ENCODE measurements at places on chromosomes 5 and 9.

DNA sequence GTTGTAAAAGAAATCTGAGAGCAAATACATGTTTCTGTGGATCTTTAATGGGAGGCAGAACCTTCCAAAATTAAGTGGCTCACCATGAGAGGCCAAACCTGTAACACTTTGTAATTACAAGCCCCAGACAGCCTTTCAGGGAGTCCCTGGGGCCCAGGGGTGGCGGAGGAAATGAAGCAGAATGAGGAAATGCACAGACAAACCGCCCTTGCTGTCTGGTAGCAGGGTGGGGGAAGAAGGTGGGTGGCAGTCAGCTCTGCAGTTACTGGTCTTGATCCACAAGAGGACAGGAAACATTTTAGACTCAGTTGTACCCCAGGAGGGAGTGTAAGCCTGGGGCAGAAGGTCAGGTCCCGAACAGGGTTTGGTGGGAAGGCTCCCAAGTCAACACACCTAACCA lies 6.5 kb downstream of the ARL14EPL start:
- DNase-seq: peak; percentile 67

DNA sequence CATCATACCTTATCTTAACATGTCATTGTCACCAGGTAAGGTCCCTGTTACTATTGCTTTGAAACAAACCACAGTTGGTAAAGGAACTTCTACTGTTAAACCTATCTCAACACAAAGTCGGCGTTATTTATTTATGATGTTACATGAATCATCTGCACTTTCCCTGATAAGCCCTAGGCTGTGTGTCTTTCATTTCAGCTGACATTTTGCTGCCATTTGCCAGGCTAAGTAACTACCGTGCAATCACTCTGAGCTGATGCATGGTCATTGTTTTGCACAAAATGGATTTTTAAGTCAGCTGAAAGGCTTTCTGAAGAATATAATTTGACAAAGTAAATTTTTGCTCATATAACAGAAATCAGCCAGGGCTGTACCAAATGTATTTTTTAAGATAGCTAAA lies 546.5 kb downstream of the ZNF608 start:
- peak; percentile 40 for DNase-seq

GRCh38 chr5:38529955-38530646 lies 26.3 kb downstream of the LIFR start:
- no peak for DNase-seq

DNA sequence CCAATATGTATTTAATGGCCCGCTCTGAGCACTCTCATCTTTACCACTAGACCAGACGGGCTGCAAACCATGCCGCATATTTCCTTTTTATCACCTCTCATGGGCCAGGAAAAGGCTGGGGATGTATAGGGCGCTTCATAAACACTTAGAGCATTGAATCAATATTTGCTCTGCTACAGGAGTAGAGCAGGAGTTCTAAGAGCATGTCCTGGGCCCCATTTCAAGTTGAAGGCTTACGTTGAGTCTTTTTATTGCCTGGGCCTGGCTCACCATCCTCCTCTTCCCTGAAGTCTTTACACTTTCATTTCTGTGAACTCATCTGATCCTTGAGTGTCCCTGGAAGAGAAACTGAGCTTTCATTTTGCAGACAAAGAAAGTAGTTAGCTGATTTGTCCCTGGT lies 112.4 kb downstream of the FSTL4 start:
- no peak for DNase-seq

DNA sequence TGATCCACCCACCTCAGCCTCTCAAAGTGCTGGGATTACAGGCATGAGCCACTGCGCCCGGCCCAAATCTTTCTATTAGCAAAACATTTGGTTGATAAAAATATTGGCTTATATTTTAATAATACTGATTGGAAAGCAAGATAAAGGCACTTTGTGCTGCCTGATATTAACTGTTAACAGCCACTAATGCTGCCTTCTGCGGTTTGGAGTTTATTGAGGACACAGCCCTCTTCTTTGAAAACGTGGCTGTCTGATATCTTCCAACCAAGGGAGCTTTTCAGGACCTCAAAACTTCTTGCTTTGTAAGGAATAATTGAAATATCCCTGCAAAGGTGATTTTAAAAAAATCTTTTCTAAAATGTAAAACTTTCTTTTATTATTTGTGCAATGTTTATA lies 94.0 kb downstream of the IQGAP2 start:
- DNase-seq: peak; percentile 40

GRCh38 chr5:138053554-138053953 lies 20.7 kb upstream of the FAM13B start:
- DNase-seq: no peak

DNA sequence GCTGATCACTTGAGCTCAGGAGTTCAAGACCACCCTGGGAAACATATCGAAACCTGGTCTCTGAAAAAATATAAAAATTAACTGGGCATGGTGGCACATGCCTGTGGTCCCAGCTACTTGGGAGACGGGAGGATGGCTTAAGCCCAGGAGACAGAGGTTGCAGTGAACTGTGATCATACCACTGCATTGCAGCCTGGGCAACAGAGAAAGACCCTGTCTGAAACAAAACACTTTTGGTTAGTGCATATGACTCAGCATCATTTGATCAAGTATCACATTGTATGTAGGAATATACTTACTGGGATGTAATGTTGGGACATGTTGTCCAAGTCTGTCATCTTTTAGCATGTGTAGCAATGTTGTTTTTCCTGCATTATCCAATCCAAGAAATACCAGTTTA lies 12.0 kb downstream of the SAR1B start:
- no peak for DNase-seq

- no peak for DNase-seq
Observed at GRCh38 chr9:16289639-16290038, 580.8 kb downstream of the BNC2 start.

DNA sequence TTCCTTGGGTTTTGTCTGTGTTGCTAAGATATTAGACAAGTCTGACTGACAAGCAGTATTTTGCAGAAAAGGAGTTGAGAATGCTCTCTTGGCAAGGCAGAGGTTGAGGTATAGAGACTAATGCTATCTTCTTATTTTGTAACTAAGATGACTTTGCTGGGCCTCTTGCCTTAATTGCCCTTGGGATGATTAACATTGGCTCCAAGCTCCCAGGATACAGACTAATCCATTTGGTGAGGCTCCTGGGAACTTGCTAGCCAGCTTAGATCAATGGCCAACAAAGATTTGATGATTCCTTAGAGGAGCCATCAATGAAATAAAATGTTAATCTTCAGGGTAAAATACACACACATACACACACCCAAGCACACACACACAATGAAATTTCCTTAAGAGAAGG lies 28.7 kb upstream of the AP3B1 start:
- DNase-seq: no peak

DNA sequence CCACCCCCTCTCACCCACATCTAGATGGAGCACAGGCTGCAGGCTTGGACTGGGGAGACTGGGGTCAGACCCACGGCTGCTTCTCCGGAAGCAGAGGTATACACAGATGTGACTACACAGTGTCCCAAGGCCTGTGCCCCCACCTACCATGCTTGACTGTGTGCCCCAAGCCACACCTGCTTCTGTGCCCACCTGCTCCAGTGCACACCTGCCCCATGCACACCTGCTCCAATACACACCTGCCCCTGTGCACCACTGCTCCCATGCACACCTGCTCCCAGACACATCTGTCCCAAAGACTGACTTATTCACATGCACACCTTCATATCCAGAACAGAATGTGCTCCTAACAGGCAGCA lies 5.5 kb upstream of the COL5A1 start:
- no peak for DNase-seq

DNA sequence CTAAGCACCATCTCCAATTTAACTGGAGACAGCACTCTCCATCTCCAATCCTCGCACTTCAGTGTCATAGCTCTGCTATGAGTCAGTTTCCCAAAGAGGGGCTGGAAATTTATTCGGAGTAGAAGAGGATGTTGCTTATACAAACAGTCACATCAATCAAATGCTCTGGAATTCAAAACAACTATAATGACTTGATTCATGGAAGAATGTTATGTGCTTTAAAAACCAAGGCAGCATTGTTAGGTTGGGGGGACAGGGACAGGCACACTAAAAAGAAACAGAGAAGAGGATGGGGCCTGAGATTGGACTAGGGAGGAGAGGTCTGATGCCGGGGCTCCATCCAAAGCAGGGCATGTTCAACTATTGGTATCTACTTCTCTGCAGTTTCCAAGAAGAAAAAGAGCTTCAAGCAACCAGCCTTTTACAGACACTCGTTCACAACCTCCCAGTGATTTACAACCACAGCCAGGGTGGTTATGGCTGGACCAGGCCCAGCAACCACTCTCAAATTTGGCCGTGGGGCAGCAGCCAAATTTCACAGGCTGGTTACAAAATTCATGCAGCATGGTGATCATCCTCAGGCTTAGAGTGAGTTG lies 117.5 kb upstream of the ZNF366 start:
- DNase-seq: no peak

GRCh38 chr5:59062986-59063683 lies 480.3 kb downstream of the RAB3C start:
- no peak for DNase-seq

DNA sequence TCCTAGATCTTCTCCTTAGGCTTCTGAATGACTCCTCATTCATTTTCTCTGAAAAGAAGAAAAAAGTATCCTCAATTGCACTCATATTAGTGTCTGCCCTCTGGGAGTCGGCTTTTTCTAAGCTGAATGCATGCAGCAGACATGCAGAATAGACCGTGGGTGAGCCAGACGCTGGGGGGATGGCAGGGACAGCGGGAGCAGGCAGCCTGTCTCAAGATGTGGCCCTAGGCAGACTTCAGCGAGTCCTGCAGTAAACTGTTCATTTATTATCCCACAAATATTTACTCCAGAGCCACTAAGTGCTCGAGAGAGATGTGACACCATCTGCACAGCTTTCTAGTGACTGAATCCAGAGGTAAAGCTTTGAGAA lies 164.9 kb upstream of the RAI14 start:
- no peak for DNase-seq

DNA sequence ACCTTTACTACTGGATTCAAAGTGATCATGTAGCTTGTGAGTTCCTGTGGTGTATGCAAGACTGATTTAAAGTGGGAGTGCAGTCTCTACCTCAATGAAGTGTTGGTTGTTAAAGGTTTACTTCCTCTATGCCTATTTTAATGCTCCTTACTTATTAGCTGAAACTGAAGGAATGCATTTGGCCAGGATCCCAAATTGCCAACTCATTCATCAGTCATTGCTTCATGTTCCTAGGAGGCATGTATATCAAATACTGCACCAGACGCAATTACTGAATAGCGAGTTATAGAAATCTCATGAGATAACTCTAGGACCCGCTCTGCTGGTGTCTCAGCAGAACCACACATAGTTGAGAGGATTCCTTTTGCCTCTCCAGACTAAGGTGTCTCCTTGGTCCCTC lies 143.0 kb upstream of the RPS23 start:
- no peak for DNase-seq

DNA sequence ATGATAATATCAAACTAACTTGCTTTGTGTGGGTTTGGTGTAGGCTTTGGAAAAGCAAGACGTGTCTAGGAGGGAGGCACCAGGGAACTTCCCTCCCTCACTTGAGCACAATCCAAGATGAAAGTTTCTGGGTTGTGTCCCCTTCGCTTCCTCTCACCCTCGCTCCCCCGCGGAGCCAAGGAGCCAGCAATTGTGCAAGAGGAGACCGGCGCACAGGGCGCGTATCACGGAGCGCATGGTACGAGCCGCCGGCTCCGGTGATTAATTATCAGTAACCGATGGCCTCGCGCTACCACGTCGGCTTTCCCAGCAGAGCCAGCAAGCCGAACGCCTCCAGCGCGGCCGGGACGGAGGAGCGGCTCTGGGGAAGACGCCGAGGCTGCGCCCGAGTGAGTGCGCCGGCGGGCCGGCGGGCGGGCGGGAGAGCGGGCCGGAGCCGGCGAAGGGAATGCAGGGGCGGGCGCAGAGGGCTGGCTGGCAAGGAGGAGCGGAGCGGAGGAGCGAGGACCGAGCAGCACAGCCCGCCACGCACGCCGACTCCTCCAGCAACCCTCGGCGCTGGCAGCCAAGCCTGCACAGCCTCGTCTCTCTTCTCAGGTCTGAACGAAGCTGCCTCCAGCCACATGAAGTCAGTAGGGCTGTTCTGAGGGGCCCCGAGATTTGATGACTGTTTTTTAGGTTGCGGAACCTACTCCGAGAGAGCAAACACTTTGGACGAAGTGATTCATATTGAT lies 143.6 kb downstream of the BNC2 start:
- DNase-seq: peak; percentile 56

DNA sequence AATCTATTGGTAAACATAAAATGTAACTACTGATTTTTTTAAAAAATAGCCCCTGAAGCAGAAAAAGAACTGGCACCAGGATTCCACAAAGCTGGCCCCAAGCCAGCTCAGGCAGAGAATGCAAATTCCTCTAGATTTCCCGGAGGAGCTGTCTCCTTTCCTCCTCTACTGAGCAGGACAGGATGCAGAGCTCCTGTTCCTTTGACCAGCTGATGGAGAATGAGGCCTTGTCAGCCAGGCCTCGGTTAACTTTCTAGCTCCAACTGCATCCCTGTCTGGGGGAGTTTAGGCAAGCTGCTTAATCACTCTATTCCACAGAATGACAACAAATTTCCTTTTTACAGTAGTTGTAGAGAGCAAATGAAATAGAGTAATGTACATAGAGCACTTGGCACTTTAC lies 155.5 kb downstream of the GNAQ start:
- DNase-seq: no peak

DNA sequence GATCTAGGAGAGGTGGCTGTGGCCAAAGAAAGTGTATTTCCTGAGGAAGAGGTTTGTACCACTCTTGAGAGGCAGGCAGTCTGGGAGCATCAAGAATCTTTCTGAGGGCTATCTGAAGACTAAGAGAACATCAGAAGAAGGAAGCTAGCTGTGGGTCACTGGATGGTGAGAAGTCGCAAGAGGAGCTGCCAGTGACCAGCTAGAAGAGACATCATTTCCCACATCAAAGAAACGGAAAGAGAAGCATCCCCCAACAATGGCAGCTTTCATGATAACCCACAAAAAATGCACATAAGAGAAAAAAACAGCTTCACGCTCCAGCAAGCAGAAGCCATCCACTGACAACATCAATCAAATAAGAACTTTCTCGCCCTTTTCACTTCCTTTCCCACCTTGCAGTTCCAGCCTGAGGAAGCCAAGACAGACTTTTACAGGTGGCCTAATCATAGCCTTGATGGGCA lies 25.0 kb upstream of the CEP78 start:
- DNase-seq: no peak

DNA sequence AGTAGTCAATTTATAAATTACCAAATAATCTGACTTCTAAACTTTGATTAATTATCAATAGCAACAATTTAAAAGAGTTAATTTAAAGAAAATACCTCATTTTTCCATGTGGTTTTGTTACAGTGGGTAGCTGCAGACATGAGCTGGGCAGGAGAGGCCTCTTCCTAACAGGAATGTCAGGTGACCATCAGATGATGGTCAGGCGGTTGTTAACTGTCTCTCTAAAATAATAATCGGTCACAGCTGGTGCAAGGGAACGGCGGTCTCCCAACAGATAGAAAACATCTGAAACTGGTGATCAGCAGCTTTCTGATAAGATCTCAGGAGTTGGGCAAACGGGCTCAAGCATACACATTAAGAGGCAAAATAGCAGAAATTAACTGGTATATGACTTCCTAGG lies 342.7 kb upstream of the CYLC2 start:
- DNase-seq: no peak

Data from hematopoietic multipotent progenitor cell treated with erythropoietin and hydrocortisone succinate and interleukin-3 and kit ligand, for 4 days (in vitro differentiated cells).